ENCODE measurements at places on chromosomes 6 and 20.

- DNase-seq = no peak
Observed at GRCh38 chr6:4687989-4688947, 87.9 kb upstream of the CDYL start.

- no peak for DNase-seq
Observed at GRCh38 chr6:83707829-83708545, 914 bp downstream of the SNAP91 start.

DNA sequence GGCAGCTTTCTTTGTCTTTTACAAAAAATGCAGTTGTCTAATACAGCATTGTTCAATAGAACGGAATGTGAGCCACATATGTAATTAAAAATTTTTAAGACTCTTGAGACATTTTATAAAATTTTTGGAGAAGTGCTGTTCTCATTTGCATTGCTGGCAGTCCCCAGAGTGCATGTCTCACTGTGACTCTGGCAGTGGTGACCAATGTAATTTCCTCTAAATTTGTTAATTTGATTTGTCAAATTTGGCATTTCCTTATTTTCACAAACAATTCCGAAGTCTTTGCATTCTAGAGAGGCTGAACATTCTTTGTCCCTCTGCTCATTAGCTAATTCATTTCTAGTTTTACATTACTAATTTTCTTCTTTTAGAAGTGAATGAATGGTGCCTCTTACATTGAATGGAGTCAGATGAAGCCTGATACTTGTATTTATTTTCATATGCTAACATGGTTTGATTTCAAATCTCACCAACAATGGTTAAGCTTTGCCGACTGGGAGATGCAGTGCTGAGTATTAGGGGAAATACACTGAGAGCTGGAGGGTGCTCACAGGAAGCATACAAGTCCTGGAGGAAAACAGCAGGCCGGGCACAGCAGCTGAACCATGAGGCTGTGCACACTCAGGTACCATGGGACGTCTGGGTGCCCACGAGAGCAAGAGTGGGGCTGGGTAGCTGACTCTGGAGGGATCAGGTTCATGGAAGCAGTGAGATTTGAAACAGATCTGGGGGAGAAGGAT, 68.5 kb upstream of the ARMC2 start:
- DNase-seq = no peak

- DNase-seq = no peak
Observed at GRCh38 chr20:39016506-39016905, 54.4 kb downstream of the DHX35 start.

DNA sequence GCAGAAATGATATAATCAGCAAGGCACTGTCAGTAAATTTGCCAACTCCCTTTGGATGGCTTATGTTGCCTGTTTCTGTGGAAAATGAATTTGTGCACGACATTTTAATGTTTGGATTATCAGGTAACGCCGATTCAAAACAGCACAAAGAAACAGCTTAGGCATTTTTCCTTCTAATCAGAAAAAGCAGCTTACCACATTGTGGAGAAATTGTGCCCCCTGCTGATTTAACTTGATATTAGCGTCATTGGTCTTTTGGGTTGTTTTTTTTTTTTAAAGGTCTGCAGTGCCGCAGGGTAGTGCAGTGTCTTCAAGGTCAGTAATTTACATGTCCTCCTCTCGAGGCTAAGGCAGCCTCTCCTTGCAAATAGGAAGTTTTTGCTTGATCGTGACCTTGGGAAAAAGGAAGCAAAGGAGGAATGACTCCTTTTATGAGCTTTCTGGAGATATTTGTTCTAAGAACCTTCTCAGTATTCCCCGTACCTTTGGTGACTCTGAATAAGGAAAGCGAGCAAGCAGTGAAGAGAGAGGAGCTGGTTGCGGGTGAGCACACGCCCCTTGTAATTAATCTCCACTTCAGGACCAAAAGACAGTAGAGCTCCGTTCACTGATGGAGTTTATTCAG, 79.1 kb downstream of the ELOVL4 start:
- DNase-seq = no peak

DNA sequence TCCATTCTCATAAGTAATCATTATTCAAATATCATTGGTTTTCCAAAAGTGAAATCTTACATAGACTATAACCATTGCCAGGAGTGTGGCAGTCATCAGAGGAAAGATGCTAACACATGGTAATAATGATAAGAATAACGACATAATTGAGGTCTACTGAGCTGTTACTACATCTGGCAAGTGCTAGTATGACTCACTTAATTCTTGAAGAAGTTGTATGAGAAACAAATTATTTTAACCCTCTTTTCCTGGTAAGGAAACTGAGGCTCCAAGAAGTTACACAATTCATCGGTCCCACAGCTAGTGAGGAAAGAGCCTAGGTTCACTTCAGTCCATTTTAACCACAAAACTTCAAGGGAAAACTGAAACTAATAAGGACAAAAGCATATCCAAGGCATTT, 335.6 kb upstream of the BTBD3 start:
- DNase-seq = no peak

GRCh38 chr6:157177731-157178336, 145.5 kb downstream of the TMEM242 start:
- DNase-seq = no peak

- no peak for DNase-seq
Observed at GRCh38 chr6:88843040-88843439, 120.4 kb downstream of the RNGTT start.

GRCh38 chr6:26157251-26158075, 70.2 kb downstream of the HFE start:
- DNase-seq = peak; percentile 68

- no peak for DNase-seq
Observed at GRCh38 chr6:56022678-56023077, 147.3 kb upstream of the BMP5 start.

DNA sequence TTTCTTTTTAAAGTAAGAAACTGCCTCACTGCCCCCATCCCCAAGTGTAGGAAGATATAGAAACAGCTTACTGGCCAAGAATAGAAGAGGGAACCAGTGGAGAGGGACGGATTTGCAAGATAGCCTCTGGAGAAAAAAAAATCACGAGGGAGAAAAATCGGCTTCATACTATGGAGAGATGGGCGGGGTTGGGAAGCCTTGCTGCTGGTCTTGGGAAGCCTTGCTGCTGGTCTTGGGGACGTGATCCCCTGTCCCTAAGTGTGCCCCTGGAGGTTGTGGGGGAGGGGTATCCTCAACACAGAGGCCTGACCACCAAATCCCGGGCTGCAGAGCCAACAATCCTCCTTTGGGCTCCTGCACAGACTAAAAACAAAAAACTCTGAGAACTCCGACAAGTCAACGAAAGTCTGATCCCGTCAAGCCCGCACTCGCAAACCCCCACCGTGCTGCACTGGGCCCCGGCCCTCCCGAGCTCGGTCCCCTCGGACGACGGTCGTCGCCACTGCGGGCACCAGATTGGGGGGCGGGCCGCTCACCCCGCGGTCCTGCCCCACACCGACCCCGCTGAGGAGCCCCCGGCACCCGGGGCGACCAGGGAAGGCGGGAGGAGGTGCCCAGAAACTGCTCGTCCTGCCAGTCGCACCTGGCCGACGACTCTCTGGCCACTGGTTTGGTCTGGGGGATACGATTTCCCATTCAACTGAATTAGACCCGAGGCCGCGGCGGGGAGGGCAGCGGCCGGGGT, 750 bp downstream of the MAP7 start:
- DNase-seq = no peak

GRCh38 chr6:148222376-148222775, 120.3 kb upstream of the SASH1 start:
- DNase-seq = no peak

DNA sequence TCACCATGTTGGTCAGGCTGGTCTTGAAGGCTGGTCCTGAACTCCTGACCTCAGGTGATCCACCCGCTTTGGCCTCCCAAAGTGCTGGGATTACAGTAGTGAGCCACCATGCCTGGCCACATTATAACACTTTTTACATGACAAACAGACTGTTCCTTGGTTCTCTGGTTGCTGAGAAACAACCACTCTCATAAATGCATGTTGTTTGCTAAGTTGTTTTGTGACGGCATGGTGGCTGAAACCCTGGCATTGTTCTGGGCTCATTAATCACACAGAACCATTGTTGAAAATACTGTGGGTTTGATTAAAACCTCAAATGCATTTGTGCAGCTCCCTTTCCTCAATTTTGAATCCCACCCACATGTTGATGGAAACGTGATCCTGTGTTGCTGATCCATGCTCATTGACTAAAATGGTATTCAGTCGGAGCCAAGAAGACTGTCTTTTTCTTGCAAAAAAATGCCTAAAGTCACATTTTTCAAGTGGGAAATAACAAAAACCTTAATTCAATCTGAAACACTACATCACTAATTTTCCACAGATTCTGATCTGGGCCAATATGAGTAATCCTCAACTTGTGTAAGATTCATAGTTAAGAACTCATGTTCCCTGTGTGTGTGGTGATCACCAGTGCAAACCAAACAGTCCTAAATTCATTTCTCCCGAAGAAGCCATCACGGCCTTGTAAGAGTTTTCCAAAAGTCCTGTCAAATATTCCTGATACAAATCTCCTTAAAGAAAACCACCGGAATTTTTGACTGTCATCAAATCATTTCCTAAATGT, 132.8 kb downstream of the FNDC1 start:
- DNase-seq = no peak

GRCh38 chr6:147255948-147256674, 51.9 kb downstream of the STXBP5 start:
- DNase-seq = no peak

- no peak for DNase-seq
Observed at GRCh38 chr20:24489193-24489592, 19.8 kb downstream of the SYNDIG1 start.

- no peak for DNase-seq
Observed at GRCh38 chr20:62984666-62985443, 21.9 kb downstream of the BHLHE23 start.

- no peak for DNase-seq
Observed at GRCh38 chr6:106973018-106973835, 1.3 kb downstream of the CD24 start.

DNA sequence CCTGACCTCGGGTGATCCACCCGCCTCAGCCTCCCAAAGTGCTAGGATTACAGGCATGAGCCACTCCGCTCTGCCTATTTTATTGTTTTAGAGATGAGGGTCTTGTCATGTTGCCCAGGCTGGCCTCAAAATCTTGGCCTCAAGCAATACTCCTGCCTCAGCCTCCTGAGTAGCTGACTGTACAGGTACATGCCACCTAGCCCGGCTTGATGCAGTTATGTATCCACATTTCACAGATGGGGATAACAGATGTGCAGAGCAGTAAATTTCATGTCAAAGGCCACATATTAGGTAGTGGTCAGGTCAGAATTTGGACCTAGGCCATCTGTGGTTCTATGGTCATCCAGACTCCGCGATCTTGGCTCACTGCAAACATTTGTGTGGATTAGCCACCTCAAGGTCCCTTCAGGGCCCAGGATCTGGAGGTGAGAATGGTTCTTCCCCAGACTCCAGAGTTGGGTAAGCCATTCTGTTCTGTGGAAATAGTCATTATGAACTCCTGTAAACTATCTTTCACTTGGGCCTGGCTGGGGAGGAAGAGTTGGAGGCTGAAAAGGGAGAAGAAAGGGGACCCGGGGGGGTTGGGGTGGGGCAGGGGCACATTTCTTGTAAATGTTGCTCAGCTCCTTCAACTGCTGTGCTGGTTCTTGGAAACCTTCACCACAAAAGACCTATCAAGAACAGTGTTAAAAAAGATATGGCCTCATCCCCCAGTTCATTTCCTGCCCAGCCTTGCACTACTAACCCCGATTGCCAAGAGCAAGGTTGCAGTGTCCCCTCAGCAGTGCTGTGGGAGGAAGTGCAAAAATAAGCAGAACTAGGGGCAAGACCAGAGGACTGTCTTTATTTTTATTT, 13.0 kb downstream of the PIM1 start:
- DNase-seq = peak; percentile 31

GRCh38 chr6:88989215-88989614, 25.8 kb upstream of the RNGTT start:
- no peak for DNase-seq

DNA sequence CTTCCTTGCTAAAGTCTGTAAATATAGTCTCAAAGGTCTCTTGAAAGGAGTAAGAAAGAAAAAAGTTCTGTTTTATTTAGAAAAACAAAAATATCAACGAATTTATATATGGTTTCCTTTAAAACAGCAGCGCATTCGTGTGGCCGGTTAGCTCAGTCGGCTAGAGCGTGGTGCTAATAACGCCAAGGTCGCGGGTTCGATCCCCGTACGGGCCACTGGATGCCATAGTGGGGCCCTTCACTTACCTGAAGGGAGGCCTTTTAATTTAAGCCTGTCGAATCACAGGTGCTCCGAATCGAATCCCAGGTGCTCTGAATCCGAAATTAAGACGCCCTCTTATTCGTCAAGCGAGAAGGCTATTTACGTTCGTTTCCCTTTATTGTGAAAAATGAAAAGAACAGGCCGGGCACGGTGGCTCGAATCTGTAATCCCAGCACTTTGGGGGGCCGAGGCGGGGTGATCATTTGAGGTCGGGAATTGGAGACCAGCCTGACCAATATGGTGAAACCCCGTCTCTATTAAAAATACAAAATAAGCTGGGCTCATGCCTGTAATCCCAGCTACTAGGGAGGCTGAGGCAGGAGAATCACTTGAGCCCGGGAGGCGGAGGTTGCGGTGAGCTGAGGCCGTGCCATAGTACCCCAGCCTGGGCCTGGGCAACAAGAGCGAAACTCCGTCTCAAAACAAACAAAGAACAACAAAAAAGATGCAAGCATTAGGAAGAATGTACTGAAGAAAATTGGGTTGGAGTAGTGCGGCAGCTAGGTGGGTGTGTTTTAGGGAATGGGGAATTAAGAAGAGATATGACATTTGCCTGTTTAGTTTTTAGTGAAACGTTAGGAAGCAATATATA, 195.8 kb upstream of the ZNF184 start:
- no peak for DNase-seq

DNA sequence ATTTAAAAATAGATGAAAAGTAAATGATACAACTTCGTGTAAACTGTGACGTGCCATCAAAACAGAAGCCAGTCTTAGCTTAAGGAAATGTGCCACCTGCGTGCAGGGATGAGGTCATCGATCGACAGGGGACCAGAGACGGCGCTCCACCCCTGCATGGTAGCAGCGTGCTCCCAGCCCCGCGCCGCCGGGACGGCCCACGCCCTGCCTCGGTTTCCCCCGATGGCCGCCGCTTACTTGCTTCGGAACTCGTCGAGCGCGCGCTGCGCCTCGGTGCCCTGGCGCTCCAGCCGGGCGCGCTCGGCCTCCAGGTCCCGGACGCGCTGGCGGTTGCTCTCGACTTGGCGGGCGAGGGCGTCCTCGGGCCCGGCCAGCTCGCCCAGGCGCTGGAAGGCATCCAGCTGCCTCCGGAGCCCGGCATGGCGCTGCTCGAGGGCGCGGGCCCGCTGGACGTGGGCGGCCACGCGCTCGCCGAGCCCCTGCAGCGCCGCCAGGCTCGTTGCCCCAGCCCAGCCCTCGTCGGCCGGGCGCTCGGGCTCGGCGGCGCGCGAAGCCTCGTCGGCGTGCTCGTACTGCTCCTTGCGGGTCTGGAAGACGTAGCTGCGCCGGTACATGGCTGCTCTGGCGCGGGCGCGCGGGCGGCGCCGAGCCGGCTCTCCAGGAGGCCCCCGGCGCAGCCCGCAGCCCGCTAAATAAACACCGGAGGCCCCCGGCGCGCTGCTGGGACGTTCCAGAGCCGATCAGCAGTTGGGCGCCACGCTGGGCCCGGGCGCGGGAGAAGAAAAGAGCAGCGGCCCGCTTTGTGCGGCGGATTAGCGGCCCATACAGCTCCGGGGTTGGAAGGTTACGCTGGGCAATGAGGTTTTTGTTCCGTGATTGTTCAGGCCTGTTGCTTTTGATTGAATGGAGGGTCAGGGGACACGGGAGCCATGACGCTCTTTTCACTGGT, at the start of gene BFSP1:
TSS of gene BFSP1 (minus strand) at position 664 of the 949 bp plus-strand sequence. CDS start at position 614, 50 bp downstream.
- peak; percentile 4 for DNase-seq

- no peak for DNase-seq
Observed at GRCh38 chr6:125954735-125955339, 1.7 kb upstream of the HINT3 start.

- no peak for DNase-seq
Observed at GRCh38 chr6:6837541-6838080, 249.1 kb downstream of the LY86 start.

- no peak for DNase-seq
Observed at GRCh38 chr6:39508515-39508914, 186.0 kb upstream of the KCNK16 start.
